ENCODE measurements at places on chromosomes 4 and X. TPM values are rescaled to one million over a fixed set of nuclear protein-coding genes. Genes with fewer than 3 reads are reported as not detected.

Gene TBCK
- total RNA-seq, result 28.6 TPM

- no peak overlapping the region for H3K4me3 ChIP-seq
- H3K27ac ChIP-seq, result no peak overlapping the region
- H3K4me1 ChIP-seq, result peaks cover 34% of the 10 kb centered on the region
- no peak for DNase-seq
- H3K27me3 ChIP-seq, result peaks cover 22% of the 10 kb centered on the region
- peaks cover 9% of the 10 kb centered on the region for H3K36me3 ChIP-seq
Measured at GRCh38 chrX:63354484-63354883, 3.4 kb upstream of the SPIN4 start.

Gene PNMA5
- 0.13 TPM for total RNA-seq

DNA sequence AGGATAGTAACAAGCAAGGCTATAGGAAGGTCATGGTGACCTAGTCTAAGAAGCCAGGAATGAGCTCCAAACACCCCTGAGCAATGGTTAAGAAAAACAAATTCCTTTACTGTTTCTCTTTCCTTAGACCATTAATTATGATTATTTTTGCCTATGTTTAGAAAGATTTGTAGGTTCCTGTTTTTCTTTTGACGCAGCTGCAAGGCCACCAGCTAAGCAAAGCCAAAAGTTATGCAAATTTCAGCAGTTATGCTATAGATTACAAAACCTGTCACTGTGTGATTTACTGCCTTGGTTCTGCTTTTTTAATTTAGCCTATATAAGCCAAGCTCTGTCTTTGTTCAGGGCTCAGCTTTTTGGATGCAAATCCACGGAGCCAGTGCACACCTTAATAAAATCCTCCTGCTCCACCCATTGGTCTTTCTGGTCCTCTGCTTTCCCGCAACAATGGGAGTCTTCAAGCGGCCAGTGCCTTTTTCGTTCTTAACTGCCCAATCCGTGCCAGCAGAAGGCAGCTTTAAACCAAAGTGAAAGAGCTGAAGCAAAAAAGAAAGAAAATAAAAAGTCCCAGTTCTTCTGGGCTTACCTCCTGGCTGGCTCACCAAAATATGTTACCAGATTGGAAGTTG is 1.4 kb upstream of the CEP135 start:
- H3K27me3 ChIP-seq, result no peaks in the 10 kb centered on the region
- H3K36me3 ChIP-seq, result peaks cover 2% of the 10 kb centered on the region
- H3K4me1 ChIP-seq, result peaks cover 37% of the 10 kb centered on the region
- no peak overlapping the region for H3K27ac ChIP-seq

DNA sequence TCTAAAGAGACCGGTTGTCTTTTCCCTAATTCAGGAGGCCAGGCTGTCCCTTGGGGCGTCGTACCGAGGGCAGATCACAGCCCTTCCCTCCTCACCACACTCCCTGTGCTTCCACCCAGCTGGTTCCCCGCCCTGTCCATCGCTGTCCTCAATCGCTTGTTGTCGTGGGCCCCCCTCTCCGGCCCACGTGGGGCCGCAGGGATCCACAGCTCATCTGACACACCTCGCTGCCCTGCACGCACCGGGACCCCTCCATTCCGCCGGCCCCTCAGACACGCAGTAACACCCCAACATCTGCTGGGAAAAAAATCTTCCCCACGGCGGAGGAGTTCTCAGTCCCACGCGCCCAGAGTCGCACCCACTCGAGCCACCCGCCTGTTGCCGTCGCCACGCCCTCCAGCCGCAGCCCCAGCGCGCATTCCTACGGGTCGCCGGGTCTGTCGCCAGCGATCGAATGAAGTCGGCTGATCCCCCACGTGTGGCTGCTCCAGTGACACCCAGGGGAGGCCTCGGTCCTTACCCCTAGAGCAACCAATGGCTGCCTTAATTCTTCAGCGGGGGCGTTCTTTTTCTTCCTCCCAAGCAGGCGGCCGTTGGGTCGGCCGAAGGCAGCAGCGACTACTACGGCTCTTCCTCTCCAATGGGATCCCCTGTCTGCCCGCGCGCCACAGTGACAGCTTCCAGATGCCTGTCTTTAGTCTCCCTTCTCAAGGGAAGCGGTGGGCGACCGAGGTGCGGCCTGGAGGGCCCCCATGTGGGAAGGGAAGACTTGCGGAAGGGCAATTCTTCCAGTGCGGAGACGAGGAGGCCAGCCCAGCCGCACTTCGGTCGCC is 893 bp upstream of the SEPTIN11 start:
- peaks cover 35% of the 10 kb centered on the region for H3K4me1 ChIP-seq
- DNase-seq, result peak; percentile 71
- no peaks in the 10 kb centered on the region for H3K36me3 ChIP-seq
- no peak overlapping the region for H3K27ac ChIP-seq
- peak overlapping the region; percentile 83 for H3K4me3 ChIP-seq

DNA sequence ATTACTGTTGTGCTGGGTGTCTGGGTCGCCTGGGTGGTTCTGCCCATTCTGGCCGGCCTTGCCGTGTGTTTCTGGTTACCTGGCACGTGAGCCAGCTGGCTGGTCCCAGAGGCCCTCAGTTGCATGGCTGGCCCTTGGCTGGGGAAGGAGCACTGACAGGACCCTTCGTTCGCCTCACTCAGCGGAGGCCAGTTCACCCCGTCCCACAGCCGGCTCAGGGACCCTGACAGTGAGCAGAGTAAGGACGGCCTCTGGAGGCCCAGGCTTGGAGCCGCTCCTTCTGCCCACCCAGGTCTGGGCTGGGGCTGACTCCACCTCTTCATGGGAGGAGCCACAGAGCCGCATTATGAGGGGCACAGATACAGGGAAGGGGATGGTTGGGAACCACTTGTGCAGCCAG is 20.3 kb upstream of the HGFAC start:
- no peaks in the 10 kb centered on the region for H3K36me3 ChIP-seq
- no peak for DNase-seq
- H3K4me3 ChIP-seq, result no peak overlapping the region
- no peak overlapping the region for H3K27ac ChIP-seq
- no peaks in the 10 kb centered on the region for H3K4me1 ChIP-seq
- H3K27me3 ChIP-seq, result no peaks in the 10 kb centered on the region

GRCh38 chrX:41384051-41384705 is 50.2 kb downstream of the DDX3X start:
- H3K27ac ChIP-seq, result peak overlapping the region; percentile 52
- H3K36me3 ChIP-seq, result no peaks in the 10 kb centered on the region
- no peaks in the 10 kb centered on the region for H3K27me3 ChIP-seq
- no peak overlapping the region for H3K4me3 ChIP-seq

DNA sequence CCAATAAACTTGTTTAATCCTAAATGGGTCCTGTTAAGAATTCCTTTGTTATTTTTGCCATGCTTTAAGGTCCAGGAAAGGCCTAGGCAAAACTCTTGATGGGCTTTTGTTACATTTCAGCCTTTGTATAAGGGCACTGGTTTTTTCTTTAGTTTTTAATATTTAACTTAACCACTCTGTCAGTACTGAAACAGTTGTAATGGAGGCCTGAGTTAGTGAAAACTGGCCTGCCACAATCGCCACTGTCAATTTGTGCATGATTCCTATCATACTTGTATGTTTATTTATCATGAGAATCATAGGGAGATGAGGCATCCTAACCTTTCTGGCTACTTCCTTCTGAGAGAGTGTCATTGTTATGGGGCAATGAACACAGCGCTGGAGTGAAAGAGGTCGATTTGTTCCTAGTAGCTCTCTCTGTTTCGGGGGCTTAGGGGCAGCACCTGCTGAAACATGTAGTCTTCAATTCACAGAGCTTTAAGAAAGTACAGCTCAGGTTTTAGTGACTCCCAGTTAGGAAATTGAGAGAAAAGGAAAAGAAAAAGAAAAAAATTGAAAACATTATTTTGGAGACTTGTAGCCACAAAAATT is 393.8 kb upstream of the FSTL5 start:
- no peaks in the 10 kb centered on the region for H3K36me3 ChIP-seq
- H3K27me3 ChIP-seq, result no peaks in the 10 kb centered on the region
- DNase-seq, result no peak
- H3K4me1 ChIP-seq, result peaks cover 12% of the 10 kb centered on the region

Gene HHIP
- total RNA-seq, result 0.14 TPM

DNA sequence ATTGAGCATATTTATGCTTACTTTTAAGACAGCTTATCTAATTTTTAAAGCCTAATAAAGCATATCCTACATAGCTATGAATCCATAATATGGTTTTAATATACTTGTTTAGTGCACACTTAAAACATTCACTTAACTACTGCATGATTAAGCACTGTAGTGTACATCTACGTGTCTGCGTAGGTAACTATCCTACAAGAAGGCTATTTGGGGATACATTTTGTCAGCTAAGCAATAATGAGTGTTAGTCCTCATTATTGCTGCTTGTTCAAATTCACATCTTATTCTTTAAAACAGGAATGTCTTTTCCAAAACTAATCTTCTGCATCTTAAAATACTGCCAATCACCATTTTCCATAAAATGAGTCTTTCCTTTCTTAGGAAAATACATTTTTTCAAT is 38.6 kb downstream of the GASK1B start:
- H3K4me3 ChIP-seq, result no peak overlapping the region
- DNase-seq, result no peak
- H3K4me1 ChIP-seq, result no peaks in the 10 kb centered on the region
- H3K27me3 ChIP-seq, result no peaks in the 10 kb centered on the region
- H3K27ac ChIP-seq, result no peak overlapping the region

DNA sequence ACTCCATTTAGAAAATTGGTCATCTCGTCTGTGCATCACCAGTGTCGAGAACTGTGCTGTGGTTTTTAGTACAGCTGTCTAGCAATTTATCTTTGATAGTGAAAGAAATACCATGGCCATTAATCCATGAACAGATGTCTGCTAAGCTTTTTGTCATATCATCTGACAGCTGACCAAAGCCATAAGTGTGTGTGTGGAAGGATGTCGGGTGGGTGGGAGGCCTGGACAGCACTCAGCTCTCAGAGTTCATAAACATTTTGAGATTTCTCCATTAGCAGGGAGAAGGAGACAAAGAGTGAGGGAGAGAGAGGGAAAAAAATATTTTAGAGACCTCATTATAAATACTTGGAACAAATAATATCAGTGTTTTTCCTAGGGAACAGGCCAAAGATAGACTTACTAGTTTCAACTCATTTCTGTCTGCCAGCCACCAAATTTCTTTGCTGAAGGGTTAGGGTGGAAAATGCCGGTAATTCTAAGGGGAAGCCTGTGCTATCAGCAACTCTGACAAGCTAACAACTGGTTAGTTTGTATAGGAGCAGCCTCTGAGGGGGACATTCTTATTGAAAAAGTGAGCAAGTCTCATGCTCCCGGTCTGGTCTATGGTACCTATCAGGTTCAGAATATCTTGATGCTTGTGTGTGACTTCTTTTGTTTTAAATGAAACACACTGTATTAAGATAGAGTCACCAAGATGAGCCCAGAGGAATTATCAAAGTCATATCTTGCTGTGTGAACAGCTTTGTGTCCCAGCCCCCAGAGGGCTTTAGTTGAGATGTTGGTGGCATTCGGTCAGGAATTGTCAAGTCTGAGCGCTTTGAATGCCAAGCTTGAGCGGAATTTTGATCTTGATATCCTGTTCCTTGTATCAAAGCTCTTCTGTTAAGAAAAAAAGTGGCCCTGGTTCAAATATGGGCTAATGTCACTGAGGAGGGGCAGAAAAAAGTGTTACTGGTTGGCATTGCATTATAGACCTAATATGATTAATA is 41.9 kb upstream of the PDLIM3 start:
- DNase-seq, result no peak
- no peaks in the 10 kb centered on the region for H3K27me3 ChIP-seq
- no peak overlapping the region for H3K27ac ChIP-seq
- peaks cover 9% of the 10 kb centered on the region for H3K4me1 ChIP-seq
- H3K4me3 ChIP-seq, result no peak overlapping the region
- no peaks in the 10 kb centered on the region for H3K36me3 ChIP-seq

DNA sequence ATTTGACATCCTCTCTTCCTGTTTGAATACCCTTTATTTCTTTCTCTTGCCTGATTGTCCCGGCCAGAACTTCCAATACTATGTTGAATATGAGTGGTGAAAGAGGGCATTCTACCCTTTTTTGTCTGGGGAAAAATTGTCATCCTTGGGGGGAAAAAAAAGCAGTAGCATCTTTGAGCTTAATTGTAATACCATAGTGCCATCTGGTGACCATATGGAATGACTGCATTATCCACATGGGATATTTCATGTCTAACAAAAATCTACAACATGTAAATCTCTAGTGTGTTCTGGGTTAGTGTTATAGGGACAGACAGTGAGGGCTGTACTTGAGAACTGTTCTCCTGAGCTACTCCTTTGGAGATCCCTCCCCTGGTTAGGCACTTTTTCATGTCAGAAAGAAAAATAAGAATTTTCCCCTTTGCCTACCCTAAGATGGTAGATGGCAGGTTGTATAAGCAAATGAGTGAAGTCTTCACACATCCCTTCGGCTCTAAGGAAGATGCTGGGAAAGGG is 26.0 kb downstream of the CAPN6 start:
- no peaks in the 10 kb centered on the region for H3K4me1 ChIP-seq
- H3K36me3 ChIP-seq, result no peaks in the 10 kb centered on the region
- H3K4me3 ChIP-seq, result no peak overlapping the region
- H3K27me3 ChIP-seq, result no peaks in the 10 kb centered on the region

Gene AMOT
- 8.0 TPM for total RNA-seq

- H3K4me1 ChIP-seq, result 0 out of 2 replicates have a peak, but pooled peaks cover 6% of the 10 kb centered on the region
- peak; percentile 62 for DNase-seq
- H3K36me3 ChIP-seq, result no peaks in the 10 kb centered on the region
- peak overlapping the region; percentile 57 for H3K4me3 ChIP-seq
Measured at GRCh38 chr4:680928-681645, 6.7 kb downstream of the MYL5 start.

DNA sequence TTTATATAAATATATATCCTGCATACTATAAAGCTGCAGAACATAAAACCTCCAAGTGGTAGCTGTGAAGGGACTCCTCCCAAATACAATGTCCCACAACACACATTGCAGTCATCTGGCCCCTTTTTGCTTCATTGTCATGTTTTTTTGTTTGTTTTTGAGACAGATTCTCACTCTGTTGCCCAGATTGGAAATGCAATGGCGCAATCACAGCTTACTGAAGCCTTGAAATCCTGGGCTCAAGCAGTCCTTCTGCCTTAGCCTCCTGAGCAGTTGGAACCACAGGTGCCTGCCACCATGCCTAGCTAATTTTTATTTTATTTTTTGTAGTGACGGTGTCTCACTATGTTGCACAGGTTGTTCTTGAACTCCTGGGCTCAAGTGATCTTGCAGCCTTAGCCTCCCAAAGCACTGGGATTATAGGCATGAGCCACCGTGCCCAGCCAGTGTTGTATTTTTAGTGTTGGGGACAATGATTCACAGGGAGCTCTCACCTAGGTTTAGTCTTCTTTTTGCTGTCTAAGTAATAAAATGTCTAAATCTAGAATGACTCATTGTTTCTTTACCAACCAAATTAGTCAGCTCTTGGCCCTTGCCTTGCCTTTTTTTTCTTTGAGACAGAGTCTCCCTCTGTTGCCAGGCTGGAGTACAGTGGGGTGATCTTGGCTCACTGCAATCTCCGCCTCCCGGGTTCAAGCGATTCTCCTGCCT is 24.0 kb upstream of the XIAP start:
- H3K4me3 ChIP-seq, result no peak overlapping the region
- no peaks in the 10 kb centered on the region for H3K36me3 ChIP-seq
- H3K4me1 ChIP-seq, result peaks cover 2% of the 10 kb centered on the region
- DNase-seq, result no peak

- H3K27ac ChIP-seq, result no peak overlapping the region
- H3K4me1 ChIP-seq, result peaks cover 7% of the 10 kb centered on the region
- H3K27me3 ChIP-seq, result no peaks in the 10 kb centered on the region
- no peak overlapping the region for H3K4me3 ChIP-seq
- peaks cover 20% of the 10 kb centered on the region for H3K36me3 ChIP-seq
- DNase-seq, result no peak
Measured at GRCh38 chr4:86878640-86879039, 13.6 kb downstream of the C4orf36 start.

Gene SH3D19
- total RNA-seq, result 41.4 TPM

GRCh38 chr4:151459375-151459774 is 50.4 kb downstream of the FHIP1A start:
- peak overlapping the region; percentile 25 for H3K27ac ChIP-seq
- DNase-seq, result no peak
- H3K4me1 ChIP-seq, result peaks cover 74% of the 10 kb centered on the region
- no peaks in the 10 kb centered on the region for H3K27me3 ChIP-seq
- H3K36me3 ChIP-seq, result no peaks in the 10 kb centered on the region
- H3K4me3 ChIP-seq, result no peak overlapping the region
